ENCODE measurements at places on chromosomes 7 and 10. TPM values are rescaled to one million over a fixed set of nuclear protein-coding genes. Genes with fewer than 3 reads are reported as not detected.

- no peak for DNase-seq
Measured at GRCh38 chr7:101164071-101164840, 1.1 kb downstream of the VGF start.

- DNase-seq, result no peak
Measured at GRCh38 chr10:21203473-21204107, 306.5 kb upstream of the NEBL start.

DNA sequence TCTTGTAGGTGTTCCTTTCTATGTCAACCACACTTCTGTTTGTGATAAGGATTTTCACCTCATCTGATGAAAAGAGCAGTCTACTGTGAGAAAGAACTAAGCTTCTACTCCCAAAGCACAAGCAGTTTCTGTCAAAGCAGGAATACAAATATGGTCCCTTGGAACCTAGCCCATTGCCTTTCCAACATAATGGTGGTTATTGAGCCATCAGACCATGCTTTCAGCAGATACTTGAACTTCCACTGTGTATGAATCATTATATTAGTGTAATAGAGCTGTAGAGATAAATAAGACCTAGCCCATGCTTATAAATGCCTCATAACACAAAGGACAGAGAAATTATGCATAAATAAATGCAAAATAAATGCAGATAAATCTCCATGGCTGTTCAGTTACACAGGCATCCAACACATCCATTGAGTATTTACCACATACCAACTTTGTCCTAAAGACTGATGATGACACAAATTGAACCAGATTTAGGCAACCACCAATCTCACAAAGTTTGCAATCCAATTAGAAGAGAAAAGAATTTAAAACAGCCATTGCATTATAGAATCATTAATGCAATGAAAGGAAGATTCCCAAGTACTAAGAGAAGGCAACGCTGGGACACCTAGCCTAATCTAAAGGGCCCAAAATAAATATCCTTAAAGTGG, 729.4 kb upstream of the C7orf33 start:
- no peak for DNase-seq

Gene COG5
- total RNA-seq, result 51.1 TPM

GRCh38 chr10:47164800-47165128, 135.2 kb upstream of the GDF10 start:
- DNase-seq, result no peak

DNA sequence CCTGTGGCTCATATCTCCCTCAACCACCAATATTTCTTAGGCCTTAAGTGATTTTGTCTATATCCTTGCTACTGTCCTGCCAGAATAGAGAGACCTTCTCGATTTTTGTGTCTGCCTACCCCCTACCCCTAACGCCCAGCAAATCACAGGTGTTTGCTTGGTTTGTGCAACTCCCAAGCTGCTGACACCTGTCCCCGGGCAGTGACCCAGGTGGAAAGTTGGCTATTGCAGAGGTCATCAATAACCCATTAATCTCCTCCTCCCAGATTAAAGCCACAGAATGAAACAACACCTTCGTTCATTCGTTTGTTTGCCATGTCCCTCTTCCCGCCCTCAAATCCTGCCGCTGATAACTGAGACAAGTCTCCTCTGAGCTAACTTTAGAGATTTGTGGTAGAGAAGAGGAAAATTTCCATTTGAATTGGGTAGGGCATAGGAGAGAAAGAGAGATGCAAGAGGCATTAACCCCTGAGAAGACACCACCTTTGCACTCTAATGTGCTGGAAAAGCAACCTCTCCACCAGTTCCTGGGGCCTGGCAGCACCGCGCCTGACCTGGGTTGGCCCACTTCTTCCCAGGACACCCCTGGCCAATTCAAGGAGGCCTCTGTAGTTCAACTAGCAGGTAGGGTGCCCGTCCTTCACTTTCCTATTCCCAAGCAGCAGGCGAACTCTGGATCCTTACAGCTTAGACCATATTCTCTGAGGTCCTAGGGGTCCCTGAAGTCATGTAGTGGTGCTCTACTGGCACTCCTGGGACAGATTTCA, 3.0 kb downstream of the NEUROG3 start:
- no peak for DNase-seq

Gene AGBL3
- 1.8 TPM for total RNA-seq

- no peak for DNase-seq
Measured at GRCh38 chr10:42869977-42870350, 87.4 kb downstream of the BMS1 start.

DNA sequence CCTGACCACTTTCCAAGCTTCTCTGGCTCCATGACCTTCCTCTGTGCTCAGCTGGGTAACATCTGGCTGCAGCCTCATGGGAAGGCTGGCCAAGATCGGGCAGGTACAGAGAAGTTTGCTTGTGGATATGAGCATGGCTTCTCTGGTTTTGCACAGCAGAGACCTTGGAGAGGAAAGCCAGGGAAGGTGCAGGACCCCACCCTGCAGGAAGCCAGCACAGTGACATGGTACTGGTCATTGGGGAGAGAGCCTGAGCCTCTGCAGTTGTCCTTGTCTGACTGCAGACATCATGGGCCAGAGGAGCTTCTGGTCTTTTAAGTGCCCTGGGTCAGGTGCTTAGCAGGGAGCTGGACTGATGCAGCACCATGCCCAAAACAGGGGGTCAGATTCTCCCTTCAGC, 70.6 kb upstream of the LEP start:
- DNase-seq, result no peak

Gene EFCAB10
- total RNA-seq, result not detected

GRCh38 chr7:36406156-36406555, 16.5 kb downstream of the ANLN start:
- DNase-seq, result no peak

GRCh38 chr10:1398626-1399410, 338.5 kb downstream of the ADARB2 start:
- DNase-seq, result no peak

Gene MMP21
- total RNA-seq, result 0.71 TPM

GRCh38 chr7:125459038-125459437, 529.4 kb upstream of the POT1 start:
- no peak for DNase-seq

- no peak for DNase-seq
Measured at GRCh38 chr7:151110236-151110940, 24.1 kb downstream of the AGAP3 start.

GRCh38 chr10:132964231-132964630, 21.9 kb upstream of the CFAP46 start:
- DNase-seq, result no peak

- no peak for DNase-seq
Measured at GRCh38 chr7:151777495-151777880, 99.4 kb downstream of the PRKAG2 start.

DNA sequence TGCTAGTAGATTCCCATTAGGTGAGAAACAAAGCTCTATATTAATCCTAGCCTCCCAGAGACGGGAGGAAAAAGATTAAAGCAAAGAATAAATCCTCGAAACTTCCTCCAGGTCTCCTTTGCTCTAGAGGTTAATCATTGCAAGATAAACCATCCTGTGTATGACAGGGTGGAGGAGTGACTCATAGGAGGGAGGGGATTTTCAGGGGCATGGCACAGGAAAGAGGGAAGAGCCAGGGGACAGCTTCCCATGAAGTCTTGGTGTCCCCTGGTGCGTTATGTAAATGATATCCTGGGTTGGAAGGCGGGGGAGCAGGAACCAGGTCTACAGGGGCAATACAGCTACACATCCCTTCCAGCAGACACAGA, 780 bp downstream of the CYP3A5 start:
- DNase-seq, result no peak

GRCh38 chr10:110323503-110323902, 18.8 kb upstream of the SMNDC1 start:
- DNase-seq, result no peak

GRCh38 chr7:27101957-27102580, 414 bp downstream of the HOXA2 start:
- no peak for DNase-seq

DNA sequence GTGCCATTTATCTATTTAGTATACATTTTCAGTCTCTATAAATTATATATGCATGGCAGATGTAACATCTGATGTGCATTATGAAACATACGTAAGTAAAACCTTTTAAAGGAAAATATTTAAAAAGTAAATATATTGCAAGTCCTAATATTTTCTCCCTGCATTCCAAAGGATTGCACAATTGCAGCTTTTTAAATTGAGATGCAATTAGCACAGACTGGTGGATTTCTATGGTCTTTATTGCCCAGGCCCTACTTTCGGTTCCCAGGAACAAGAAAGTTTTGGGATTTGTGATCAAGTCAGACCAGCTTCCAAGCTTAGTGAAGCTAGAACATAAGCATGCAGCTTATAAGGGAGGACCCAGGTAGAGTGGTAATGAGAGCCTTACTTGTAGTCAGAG, 337.8 kb downstream of the NRG3 start:
- no peak for DNase-seq

Gene NME8
- total RNA-seq, result not detected

DNA sequence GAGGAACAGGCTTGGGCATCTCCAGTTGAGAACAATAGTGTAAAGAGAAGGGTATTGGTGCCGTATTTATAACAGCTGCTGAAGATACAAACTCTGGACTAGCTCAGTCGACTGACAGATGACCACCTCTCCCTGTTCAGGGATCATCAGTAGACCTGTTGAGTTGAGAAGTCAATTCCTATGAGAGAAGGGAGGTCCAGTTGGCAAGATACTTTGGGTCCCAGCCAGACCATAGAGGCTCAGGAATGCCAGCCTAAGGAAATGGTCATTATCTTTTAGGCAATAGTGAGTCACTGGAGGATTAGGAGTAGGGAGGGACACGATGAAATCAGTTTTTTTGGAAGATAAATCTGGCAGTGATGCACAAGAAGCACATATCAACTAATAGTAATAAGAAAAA, 202.9 kb downstream of the TRIL start:
- peak; percentile 29 for DNase-seq

DNA sequence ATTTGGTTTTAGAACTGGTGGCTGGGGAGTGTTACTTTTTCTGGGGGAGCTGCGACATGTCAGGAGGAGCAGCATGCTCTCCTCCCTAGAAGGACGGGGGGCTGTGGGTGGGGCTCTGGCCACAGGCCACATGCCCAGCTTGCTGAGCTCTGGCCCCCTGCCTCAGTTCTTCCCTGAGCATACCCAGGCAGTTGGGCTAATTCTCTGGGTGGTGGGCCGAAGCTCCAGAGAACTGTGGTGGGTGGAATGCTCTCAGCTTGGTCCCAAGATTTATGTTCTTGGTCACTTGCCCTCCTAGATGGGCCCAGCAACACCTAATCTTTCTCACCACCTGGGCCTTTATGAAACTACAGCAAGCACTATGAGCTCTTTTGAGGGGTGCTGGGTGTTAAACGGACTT, 5.1 kb upstream of the ZNF775 start:
- no peak for DNase-seq

- DNase-seq, result no peak
Measured at GRCh38 chr10:51643734-51644133, 55.7 kb downstream of the CSTF2T start.
